G401 (cell line): ENCODE measurements at places on chromosomes 3 and 15.

- DNase-seq: peak; percentile 78
These were observed 56.6 kb downstream of the RLBP1 start for GRCh38 chr15:89164712-89165211.

- no peak for DNase-seq
These were observed 218.0 kb downstream of the ZBBX start for GRCh38 chr3:167162083-167162482.

DNA sequence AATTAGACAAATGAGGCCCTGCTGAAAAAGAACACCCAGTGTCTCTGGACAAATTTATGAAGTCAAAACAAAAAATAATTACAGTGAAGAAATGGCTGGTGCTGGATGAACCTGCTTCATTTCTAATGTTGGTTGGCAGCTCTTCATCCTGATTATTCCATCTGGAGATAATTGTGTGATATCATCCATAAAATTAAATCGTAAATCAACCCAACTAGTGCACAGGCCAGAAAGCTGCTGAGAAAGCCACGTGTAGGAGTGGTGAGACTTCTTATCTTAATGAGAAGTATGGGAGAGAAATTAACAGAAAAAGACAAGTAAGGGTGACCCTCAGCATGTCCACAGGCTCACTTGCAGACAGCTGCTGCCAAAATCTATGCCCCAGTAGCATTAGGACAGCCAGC lies 465.2 kb upstream of the TGFBR2 start:
- no peak for DNase-seq

- no peak for DNase-seq
These were observed 785.5 kb upstream of the ARRDC4 start for GRCh38 chr15:97174886-97175540.

DNA sequence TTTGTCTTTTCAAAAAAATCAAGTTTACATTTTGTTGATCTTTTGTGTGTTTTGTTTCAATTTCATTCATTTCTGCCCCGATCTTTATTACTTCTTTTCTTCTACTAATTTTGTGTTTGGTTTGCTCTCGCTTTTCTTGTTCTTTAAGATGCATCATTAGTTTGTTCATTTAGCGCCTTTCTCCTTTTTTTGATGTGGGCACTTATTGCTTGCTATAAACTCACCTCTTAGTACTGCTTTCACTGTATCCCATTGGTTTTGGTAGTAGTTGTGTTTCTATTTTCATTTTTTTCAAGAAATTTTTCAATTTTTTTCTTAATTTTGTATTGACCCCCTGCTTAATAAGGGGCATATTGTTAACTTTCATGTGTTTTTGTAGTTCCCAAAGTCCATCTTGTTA lies 34.4 kb downstream of the PRKCI start:
- DNase-seq: no peak

- no peak for DNase-seq
These were observed 1.9 kb downstream of the UQCRC1 start for GRCh38 chr3:48607519-48607918.

GRCh38 chr3:26229801-26230200 lies 392.8 kb upstream of the LRRC3B start:
- DNase-seq: no peak

DNA sequence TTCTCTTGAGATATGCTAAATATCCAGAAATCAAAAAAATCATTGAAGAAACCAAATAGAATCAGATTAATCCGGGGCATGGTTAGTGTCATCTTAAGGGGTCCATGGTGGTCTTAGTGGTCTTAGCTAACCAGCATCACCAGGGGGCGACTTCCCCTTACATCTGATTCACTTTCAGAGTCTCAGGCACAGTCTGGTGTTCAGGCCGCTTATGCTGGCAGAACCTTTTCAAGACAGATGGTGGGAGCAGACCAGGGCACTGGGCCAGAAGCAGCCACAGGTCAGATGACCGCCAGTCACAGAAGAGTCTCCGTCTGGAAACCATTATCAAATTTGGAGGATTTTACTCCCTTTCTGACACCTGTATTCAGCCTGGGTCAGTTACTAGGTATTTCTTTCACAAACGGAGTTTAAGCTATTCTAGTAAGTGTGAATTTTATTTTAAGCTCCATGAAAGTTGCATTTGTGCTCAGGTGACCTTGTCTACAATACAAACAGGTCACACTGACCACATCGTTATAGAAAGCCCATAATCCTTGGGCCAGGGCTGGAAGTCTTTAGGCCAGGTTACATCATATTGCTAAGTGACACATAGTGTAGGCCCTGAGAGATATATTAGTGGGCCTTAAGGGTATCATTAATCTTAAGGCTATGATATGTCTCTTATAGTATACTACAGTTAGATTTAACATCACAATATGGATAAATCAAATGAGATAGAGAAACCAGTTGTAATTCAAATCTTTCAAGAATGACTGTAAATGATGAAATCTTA lies 365.5 kb downstream of the GBE1 start:
- DNase-seq: peak; percentile 95

- DNase-seq: no peak
These were observed 628.6 kb upstream of the CCDC54 start for GRCh38 chr3:106748472-106749262.

DNA sequence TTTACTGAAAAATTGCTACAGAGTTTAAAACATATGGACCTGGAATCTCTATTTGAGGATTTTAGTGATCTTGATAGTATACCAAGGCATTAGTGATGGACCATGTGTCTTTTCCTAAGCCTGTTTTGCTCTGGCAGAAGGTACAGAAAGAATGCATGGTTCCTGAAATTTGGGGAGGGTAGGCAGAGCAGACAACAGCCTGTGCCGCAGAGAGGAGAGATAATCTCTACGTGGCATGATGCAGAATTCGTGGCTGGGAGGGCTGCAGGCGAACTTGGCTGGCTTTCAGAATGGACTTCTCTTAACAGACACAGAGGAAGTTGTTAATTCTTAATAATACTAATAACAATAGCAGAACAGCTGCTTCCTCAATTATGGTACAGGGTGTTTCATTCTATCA lies 137.5 kb upstream of the FOXB1 start:
- DNase-seq: no peak

- DNase-seq: no peak
These were observed 68.0 kb downstream of the MRPL46 start for GRCh38 chr15:88399021-88399685.

GRCh38 chr3:16887130-16887529 lies 2.4 kb downstream of the PLCL2 start:
- DNase-seq: no peak

GRCh38 chr3:171458071-171458863 lies 1.9 kb downstream of the TNIK start:
- peak; percentile 62 for DNase-seq

- no peak for DNase-seq
These were observed 91.4 kb upstream of the TUSC7 start for GRCh38 chr3:116618138-116618537.

DNA sequence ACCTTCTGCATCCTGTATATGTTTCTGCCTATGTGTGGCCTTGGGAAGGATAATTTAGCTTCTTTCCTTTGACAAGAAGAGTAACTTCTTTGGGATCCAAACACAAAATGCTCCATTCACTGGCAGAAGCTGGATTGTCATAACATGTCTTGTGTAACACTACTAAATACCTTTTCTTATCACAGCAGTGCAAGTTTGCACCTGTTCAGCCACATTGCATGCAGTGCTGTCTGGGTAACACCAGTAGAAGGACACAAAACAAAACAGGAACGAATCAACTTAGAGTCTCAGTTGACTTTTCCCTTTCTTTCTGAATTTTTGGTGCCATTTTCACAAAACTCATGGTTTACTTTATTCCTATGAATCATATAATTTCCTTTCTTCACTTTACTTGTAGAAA lies 43.6 kb upstream of the TNIK start:
- no peak for DNase-seq

- DNase-seq: no peak
These were observed 102.0 kb upstream of the BNIP2 start for GRCh38 chr15:59791079-59791478.

- no peak for DNase-seq
These were observed 530.8 kb downstream of the SHQ1 start for GRCh38 chr3:72317491-72317890.
